Stimulated activated CD4-positive, alpha-beta T cell treated with anti-CD3 and anti-CD28 coated beads, Interleukin-12 subunit alpha, Interleukin-12 subunit beta, amount 100 ng/mL, for 24 hours (primary cell): ENCODE measurements at places on chromosomes 16 and 17.

DNA sequence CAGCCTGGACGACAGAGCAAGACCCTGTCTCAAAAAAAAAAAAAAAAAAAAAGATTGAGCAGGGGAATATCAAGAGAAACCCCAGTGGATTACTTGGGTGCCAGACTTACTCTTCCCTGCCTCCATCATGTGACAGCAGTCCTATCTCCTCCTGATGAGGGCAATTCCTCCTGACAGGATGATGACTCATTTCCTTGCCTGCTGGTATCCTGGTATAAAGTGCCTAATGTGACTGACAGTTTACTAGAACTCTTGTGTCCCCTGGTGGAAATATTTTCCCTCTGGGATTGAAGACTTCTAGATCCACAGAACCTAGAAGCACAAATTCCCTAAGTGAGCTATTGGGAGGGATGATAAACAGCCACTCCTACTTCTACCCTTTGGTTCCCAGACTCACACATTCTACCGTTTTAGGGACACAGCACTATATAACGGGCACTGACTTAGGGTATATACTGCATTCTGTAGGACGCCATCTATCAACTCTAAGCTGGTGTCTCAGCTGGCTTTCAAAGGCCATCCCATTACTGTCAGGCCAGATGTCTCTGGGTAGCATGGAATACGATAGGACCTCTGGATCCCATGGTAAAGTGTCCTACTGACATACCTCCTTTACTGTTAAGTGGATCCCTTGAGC lies 114.6 kb upstream of the MED13 start:
- DNase-seq: no peak

- DNase-seq: no peak
These were observed 3.7 kb downstream of the VAMP2 start for GRCh38 chr17:8159032-8159400.

- DNase-seq: peak; percentile 72
These were observed at the start of gene TBCD for GRCh38 chr17:82751571-82752370. Gene TBCD, plus strand, starts transcription at chr17:82752065. Its CDS starts 129 bp downstream, at chr17:82752194.

GRCh38 chr16:11880007-11880406 lies 28.7 kb upstream of the RSL1D1 start:
- DNase-seq: no peak

DNA sequence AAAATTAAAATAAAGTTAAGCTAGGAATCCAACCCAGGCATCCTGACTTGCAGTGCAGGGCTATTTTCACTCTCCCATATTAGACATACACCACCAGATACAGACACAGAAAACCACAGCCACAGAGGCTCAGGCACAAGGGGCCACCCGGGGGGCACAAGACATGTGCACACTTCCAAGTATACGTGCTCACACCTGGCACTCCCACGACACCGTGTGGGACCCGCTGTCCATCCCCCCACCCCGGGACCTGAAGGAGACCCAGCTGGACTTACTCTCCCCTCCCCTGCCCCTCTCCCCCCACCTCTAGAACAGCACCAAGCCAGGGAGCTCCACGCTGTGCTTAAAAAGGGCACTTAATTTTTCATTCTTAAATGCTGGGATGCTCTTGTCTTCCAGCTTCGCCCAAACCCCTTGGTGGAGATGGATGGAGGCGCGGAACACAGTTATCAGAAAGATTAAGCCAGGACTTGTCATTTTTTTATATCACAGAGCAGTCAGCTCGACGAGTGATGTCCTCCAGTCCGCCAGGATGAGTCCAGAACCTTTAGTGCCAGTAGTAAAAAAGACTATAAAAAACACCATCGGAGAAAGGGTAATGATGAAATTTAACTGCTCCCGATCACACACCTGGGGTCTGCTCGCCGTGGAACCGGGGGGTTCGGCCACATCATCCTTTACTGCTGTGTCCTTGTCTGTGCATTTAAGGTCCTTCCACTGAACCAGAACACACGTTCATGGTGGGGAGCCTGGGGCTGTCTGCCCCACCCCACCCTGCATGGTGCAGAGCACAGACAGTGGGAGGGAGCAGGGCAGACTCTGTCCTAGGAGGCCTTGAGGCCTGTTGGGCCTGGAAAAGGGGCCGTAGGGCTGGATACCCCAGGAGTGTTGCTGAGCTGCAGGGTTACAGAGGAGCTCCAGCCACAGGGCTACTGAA lies 73.3 kb upstream of the LHX1 start:
- DNase-seq: no peak

DNA sequence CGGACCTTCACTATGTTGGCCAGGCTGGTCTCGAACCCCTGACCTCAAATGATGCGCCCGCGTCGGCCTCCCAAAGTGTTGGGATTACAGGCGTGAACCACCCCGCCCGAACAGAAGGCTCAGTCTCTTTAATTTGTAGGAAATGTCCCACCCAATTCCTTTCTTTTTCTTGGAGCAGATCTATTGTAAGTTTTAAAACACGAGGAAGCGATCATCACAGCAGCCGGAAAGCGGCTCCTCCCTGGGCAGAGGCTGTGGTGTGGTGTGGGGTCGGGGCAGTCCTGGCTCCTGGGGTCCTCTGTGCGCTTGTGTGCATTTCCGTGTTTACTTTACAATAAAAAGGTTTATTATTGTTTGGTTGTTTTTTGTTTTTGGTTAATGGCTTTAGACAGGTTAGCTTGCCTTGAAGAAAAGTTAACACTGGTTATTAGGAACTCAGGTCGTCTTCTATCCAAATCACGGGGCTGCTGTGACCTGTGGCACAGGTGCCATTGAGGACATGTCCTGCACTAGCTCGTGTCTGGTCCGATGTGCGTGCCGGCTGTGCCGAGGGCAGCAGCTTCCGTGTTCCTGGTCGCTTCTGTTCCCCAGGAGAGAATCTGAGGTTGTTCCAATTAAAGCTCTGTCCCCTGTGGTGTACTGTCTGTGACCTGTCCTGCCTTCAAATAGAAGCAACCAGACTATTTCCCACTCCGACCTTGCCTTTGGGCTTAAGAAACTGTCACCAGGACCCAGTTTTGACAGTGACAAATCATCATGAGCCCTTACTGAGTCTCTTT lies 83.1 kb downstream of the SEC14L1 start:
- DNase-seq: no peak

DNA sequence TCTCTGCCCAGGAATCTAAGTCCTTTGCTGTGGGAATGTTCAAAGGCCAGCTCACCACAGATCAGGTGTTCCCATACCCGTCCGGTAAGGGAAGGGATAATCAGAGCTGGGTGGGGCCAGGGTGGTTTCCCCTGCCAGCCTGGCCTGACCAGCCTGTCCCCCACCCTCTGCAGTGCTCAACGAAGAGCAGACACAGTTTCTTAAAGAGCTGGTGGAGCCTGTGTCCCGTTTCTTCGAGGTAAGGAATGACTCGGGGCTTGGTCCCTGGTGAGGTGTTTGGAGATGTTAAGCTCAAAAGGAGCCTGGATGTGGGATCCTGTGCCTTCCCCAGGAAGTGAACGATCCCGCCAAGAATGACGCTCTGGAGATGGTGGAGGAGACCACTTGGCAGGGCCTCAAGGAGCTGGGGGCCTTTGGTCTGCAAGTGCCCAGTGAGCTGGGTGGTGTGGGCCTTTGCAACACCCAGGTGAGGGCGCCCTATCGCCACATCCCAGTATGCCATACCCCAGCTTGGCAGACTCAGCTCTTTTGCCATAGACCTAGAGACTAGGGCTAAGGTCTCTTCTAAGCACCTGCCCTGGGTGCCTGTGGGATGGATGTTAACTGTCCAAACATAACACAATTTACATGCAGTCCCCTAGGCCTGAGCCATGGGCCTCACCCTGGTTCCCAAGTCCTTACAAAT lies 997 bp downstream of the ACADVL start:
- DNase-seq: no peak

DNA sequence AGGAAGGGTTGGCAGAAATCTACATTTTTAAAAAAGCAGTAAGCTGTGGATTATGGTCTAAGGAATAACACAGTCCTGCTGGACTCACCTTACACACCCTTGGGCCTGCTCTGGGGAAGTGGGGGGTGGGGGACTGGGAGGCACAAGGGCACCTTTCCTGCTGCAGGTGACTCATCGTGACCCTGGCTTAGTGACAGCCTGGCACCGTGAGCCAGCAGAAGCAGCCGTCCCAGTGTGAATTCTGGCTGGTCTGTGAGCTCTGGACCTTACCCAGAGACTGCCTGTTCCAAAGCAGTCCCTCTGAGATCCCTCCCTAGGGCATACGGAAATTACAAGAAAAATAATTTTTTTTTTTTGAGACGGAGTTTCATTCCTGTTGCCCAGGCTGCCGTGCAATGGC lies 4.2 kb upstream of the CRK start:
- DNase-seq: no peak

- no peak for DNase-seq
These were observed 241.1 kb downstream of the PRKCA start for GRCh38 chr17:66543526-66543925.

- DNase-seq: no peak
These were observed 58.7 kb downstream of the CMC2 start for GRCh38 chr16:80947708-80948625.

- no peak for DNase-seq
These were observed 310.9 kb upstream of the KCNJ16 start for GRCh38 chr17:69764146-69764545.

DNA sequence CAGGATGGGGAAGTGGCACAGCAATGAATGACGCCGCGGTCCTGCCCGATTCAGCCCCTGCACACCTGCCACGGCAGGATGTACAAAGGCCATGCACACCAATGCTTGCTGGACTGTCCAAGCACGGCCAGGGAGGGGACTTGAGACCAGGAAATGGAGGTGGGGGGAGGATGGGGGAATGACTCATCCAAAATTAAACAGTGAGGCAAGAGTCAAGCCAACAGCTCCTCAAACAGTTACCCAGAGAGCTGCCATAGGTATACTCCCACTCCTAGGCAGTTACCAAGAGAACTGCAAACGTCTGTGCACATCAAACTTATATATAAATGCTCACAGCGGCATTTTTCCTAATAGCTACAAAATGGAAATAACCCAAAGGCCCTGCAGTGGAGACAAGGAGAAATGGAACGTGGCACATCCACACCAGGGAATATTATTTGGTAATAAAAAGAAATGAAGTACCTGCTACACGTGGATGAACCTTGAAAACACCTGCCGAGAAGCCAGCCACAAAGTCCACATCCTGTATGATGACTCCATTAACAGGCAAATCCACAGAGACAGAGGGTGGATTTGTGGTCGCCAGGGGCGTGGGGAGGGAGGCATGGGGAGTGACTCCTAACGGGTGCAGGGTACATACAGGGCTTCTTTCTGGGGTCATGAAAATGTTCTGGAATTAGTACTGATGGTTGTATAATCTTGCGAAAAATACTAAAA lies 54.1 kb downstream of the VAC14 start:
- DNase-seq: no peak

DNA sequence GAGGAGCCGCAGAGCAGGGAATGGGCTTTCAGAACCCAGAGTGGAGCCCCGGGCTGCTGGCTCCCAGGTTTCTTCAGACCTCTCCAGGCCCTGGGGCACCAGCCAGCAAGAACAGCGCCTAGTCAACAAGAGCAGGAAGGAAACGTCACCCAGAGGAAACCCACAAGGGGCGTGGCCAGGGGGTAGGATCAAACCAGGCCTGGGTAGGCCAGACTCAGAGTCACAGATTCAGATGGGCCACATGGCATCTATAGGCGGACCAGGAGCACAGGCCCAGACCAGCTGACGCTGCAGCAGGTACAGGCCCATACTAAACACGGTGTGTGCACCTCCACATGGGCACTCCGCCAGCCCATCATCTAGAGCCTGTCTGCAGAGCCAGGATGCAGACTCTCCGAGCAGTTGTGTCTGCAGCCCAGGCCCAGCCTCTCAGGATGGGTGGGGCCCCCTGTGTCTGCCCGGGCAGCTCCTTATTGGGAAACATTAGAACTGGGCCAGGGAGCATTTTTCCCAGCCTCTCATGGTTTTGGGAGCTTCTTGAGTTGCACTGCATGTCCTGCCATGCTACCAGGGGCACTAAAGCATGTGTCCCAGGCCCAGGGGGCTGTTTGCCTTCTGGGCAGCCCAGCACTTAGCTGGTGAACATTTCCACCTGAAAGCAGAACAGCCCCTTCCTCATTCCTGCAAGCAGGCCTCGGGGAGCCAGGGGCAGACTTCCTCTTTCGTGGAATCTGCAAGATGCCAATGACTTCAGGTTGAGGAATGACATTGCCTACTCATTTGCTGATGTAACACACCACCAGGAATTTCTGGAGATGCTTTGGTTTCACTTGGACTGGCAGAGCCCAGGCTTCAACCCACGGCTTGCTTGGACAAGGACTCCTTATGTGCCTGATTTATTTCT lies at the start of gene NLRP1:
Gene NLRP1, minus strand, starts transcription at position 127 of the 904 bp plus-strand sequence. CDS start 552 bp downstream, outside the sequence.
- DNase-seq: peak; percentile 86

GRCh38 chr16:70520612-70521297 lies 2.6 kb downstream of the COG4 start:
- no peak for DNase-seq

DNA sequence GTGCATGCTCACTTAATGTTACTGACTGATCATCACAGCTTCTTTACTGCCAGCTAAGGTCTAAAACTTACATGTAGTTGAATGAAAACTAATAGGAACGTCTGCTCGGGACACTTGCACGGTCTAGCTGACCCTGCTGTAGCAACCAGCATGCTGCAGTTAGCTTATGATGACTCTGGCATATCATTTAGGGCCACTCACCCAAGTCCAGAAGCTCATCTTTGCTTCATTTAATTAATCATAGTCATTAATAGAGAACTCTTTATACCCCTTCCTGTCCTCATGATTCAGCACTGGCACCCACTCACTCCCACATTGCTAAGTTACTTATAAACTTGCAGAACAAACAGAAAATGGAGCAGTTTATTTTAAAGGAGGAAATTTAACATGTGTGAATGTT lies 136.3 kb downstream of the NLK start:
- DNase-seq: no peak

- DNase-seq: no peak
These were observed 362.0 kb downstream of the SEC14L1 start for GRCh38 chr17:77502626-77503292.

DNA sequence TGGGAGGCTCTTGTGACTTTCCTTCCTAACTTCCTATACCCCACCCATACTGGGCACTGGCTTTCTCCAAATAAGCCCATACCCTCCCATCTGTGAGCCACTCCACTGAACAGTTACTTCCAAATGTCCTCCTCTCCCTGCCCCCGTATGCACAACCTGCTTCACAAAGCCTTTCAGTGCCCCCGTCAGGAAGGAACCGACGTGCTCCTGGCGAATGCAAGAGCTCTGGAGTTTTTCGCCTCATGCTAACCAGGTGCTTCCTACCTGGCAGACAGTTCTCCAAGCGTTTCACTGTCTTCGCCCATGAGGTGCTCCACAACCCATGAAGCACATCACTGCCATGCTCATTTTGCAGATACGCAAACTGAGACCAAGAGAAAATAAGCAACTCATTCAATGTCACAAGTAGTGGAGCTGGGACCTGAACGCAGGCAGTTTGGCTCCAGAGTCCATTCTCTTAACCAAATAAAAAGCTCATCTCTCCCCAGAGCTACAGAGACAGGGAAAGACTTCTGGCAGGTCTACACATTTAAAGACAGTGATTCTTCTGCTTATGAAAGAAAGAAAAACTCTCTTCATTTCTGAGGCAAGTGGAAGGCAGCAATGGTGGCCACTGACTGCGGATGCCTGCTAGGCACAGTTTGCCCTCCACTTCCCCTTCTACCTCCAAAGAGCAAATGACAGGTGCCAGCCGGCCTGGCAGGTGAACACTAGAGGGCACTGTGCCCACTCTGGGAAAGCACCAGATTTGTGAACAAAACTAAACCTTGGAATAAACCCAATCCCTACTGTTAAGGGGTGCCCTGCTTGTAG lies 23.8 kb downstream of the SPHK1 start:
- peak; percentile 60 for DNase-seq
